ENCODE measurements at places on chromosomes 5 and 9. TPM values are rescaled to one million over a fixed set of nuclear protein-coding genes. Genes with fewer than 3 reads are reported as not detected.

GRCh38 chr9:89021154-89021803 lies 30.0 kb downstream of the S1PR3 start:
- no peak for DNase-seq

Gene HTR1A
- total RNA-seq: not detected

Gene TRIM36
- under 0.01 TPM for total RNA-seq

DNA sequence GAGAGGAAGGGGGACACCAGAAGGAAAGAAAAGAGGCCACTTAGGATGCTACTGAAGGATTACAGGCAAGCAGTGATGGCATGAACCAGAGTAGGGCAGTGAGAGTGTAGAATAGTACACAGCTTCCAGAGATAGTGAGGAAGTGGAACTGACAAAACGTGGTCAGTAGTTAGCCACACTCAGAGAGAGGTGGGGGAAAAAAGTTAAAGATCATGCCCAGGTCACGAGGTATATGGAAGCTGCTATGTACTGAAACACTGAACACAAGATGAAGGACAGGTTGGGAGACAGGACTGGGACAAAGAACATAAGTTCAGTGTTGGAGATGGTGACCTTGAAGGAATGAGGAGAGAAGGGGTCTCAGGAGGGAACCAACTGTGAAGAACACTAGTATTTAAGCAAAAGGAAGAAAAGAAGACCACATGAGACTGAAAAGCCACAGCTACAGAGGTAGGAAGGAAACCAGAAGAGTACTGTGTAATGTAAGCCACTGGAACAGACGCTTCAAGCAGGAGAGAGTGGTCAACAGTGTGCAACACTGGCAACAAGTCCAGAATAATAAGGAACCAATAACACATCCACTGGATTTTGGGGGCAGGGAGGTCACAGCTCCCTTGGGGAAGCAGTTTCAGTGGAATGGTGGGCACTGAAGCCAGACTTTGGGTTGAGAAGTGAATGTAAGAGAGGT lies 45.5 kb downstream of the ELL2 start:
- no peak for DNase-seq

Gene TRIP13
- total RNA-seq: 4.8 TPM

Gene GPSM1
- 85.6 TPM for total RNA-seq

Gene PBX3
- 22.4 TPM for total RNA-seq

- no peak for DNase-seq
Observed at GRCh38 chr5:55575815-55576583, 41.2 kb upstream of the PLPP1 start.

Gene TRIM14
- total RNA-seq: 33.4 TPM

- DNase-seq: no peak
Observed at GRCh38 chr9:32705059-32705458, 69.6 kb upstream of the TAF1L start.

DNA sequence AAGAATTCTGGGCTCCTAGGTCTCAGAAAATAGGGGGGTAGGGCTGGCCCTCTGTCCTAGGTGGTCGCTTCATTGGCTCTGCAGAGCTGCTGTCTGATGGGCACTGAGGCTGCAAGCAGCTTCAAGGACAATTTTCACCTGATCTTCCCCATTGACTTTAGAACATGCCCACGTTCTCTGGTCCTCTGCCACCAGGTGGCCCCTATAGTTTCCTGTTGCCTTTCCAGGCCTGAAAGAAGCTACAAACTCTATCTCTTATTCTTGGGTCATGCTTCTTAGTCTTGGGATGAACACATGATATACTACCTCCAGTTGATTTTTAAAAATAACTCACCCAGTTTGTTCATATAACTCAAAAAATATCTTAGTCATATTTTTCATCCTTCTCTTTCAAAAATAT lies 26.3 kb downstream of the SPZ1 start:
- peak; percentile 24 for DNase-seq

DNA sequence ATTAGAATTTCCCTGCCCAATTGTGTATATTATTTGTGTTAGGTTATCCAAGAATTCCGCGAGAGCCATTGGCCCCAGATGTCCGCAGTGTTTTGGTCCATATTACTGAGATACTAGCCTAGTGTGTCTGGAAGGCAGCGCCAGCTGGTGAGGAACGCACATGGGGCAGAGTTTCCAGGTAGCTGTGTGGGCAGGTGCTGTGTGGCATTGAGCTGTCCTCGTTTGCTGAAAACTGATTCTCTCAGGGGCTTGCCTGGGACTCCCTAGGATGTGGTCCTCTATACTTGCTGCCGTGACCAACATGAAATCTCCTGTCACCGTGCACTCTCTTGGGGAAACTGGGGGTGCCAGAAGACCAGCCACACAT lies 288.7 kb downstream of the FANCC start:
- DNase-seq: no peak

Gene ARHGEF37
- 0.27 TPM for total RNA-seq

DNA sequence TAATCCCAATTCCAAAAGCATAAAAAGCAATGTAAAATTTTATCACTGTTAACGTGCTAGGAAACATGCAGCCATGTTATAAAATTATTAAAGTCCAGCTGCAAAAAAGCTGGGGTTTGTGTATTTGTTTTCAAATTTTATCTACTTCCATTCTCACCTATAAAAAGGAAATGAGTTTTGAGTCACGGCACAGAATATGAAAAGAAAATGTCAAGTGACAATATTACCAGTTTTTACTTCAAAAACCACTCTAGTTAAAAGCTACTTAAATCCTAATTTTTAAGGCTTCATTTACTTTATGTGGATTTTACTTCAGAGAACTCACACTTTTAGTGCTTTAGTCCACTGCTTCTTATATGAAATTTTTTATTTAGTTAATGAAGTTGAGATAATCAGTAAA lies 72.7 kb upstream of the IFNE start:
- no peak for DNase-seq

DNA sequence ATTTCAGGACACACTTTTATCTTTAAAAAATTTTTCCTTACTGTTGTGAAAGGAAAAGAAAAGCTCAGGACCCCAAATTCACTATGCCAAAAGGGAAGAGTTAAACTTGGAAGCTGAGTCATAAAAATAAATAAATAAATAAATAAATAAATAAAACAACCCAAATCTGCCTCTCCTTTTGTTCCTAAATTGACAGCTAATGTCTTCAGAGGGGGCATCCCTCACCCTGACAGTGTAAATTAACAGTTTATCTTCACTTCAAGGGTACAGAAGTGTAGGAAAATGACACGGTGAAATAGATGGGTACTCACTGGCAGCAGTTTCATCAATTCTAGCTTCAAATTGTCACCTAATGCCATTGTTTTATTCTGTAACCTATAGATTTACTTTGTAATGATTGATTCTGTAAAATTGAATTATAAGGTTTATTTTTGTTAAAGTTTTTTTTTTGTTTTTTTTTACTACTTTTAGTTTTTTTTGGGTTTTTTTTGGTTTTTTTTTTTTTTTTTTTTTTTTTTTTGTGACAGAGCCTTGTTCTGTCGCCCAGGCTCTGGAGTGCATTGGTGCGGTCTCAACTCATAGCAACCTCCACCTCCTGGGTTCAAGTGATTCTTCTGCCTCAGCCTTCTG lies 18.5 kb upstream of the ANXA1 start:
- DNase-seq: no peak

DNA sequence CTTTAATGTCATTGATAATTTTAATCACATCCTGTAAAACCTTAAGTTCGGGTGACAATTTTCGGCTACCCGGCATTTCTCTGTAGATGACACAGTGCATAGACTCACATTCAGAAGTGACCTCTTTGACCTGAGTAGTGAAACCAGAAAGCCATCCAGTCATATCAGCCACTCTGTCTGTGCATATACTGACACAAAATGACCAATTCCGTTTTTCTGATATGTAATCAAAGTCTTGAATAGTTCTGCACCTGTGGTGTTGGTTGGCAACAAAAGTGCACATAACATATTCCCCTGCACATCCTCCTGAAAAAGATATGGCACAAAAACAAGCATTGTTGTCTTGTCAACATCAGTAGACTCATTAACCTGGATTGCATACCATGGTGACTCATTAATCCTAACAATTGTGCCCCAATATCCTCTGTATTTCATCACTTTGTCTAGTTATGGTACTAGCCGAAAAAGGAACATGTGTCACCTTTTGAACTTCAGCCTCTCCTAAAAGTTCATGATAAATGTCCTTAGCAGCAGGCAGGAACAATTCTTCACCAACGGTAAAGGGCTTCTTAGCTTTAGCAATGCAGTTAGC lies 4.6 kb upstream of the HNRNPA0 start:
- no peak for DNase-seq

Gene BTF3
- 141 TPM for total RNA-seq

Gene AGXT2
- total RNA-seq: not detected

Gene CTSV
- total RNA-seq: under 0.01 TPM

DNA sequence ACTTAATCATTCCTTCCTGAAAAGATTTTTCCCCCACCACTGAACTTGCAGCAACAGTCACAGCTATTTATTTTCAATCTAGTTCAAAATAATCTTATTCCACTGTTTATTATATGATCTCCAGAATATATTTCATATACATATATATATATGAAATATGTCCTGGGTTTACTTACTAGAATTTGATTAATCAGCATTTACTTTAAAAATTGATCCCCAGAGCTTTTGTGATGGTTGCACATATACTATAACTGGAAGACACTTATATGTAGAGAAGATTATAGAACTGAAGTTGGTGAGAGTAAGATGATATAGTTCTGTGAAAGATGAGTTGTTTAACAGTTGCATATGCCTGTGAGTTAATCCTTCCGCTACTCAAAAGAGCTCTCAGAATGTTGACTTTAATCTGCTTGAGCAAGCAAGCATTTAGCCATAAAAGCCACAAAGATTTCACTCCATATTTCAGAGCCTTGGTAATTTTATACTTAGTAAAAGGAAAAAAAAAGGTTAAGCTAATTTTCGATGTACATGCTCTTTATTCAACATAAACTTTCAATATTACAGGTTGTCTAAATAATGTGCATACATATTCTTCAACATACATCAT lies 399.3 kb upstream of the CDH9 start:
- DNase-seq: no peak

Gene GNPDA1
- 8.3 TPM for total RNA-seq

GRCh38 chr5:144368556-144368955 lies 197.9 kb downstream of the KCTD16 start:
- no peak for DNase-seq

DNA sequence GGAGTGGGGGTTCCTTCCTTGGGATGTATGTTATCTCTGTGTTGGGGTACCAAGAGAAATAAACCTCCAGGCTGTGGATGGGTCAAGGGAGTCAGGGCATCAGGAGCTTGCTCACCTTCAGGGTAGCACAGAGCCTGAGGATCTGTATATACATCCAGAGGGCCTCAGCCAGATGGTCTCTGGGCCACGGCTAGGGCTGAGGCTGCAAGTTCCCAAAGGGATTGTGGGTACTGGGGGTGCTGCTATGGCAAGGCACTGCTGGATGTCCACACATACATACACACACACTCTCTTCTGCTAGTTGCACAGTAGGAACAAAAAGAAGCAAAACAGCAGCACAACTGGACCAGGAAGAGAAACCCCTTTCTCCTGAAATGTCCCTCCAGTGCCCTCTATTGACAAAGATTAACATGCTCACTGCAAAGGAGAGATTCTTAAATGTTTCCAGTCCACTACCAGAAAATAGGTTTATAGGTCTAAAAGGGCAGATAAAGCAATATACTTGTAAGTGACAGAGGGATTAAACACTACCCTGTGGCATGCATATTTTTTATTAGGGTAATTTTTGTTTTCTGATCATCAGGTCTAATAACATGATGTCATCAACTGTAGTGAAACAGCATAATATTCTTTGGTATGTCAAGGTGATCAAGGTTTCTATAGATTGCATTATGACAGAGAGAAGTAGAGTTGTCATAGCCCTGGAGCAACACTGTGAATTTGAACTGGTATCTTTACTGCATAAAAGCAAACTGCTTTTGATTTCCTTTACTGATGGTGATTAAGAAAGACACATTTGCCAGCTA lies 56.3 kb upstream of the KCNN2 start:
- DNase-seq: peak; percentile 28

- DNase-seq: no peak
Observed at GRCh38 chr5:77356740-77357139, 135.4 kb downstream of the WDR41 start.

- DNase-seq: no peak
Observed at GRCh38 chr5:147055850-147056566, 177.5 kb upstream of the PPP2R2B start.

- no peak for DNase-seq
Observed at GRCh38 chr5:132370181-132370970, 866 bp downstream of the SLC22A5 start.

DNA sequence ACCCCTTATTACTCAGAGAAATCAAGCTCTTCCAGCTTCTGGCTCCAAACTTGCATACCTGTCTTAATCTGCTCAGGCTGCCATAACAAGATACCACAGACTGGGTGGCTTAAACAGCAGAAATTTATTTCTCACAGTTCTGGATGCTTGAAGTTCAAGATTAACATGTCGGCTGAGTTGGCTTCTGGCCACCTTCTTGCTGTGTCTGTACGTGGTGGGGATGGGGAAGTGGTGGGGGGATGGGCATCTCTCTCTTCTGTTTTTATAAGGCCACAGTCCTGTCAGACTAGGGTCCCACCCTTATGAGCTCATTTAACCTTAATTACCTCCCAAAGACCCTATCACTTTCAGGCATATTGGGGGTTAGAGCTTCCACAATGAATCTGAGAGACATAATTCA lies 140.5 kb downstream of the SV2C start:
- no peak for DNase-seq

Gene PCDHB15
- under 0.01 TPM for total RNA-seq

DNA sequence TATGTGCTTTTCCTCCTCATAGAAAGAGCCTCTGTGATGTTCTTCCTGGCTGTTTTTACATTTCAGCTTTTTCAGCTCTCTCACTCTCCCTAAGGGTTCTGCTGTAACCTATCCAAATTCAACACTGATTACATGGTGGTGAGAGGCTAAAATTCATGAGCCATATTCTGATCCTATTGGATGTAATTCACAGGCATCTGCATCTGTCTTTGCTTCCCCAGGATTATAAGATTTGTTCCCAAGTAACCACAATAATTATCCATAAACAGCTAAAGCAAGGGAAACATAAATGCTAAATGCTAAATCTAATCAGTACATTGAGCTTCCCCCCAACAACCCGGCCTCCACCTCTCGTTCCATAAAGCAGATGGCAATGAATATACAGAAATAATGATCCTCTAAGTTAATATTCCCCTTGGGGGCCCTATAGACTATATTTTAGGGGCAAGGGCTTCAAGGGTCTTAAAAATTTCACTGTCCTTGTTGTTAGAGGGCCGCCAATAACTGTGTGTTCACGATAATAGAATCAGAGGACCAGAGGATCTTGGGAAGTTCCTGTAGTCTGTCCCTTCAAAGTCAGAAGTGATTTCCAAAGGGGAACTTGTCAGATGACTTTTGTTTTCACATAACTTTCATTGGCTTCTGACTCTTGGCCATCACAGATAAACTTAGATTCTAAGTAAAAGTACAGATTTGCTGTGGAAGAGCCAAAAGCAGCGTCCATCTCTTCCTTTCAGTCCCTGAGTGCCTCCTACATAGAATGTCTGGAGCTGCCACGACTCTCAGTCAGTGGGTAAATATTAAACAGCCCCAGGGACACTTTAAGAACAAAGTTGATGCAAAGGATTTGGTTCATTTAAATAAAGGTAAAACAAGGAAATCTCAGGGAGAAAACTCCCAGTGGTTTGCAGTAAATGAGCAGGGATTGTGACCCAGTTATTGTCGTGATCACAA lies 125.6 kb downstream of the ALDH1A1 start:
- DNase-seq: no peak
